Brain microvascular endothelial cell (primary cell): ENCODE measurements at places on chromosomes 1 and 21.

DNA sequence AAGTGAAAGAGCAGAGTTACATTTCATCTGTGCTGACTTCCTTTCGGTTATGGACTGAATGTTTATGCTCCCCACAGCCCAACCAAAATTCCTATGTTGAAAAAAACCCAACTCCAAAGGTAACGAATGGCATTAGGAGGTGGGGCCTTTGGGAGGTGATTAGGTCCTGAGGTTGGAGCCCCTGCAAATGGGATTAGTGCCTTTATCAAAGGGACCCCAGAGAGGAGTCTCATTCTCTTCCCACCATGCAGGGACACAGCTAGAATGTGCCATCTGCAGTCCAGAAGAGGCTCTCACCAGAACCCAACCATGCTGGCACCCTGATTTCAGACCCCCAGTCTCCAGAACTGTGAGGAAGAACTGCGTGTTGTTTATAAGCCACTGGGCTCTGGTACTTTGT lies 199.3 kb downstream of the TOMM20 start:
- no peak for DNase-seq

- no peak for DNase-seq
Measured at GRCh38 chr21:37525810-37526209, 159.2 kb downstream of the DYRK1A start.

GRCh38 chr1:218367118-218367517 lies 22.0 kb downstream of the TGFB2 start:
- DNase-seq = no peak

- no peak for DNase-seq
Measured at GRCh38 chr1:61224609-61225008, 142.2 kb downstream of the NFIA start.

- DNase-seq = no peak
Measured at GRCh38 chr1:38786040-38786436, 73.5 kb downstream of the RRAGC start.

GRCh38 chr1:64701886-64702285 lies 43.0 kb upstream of the RAVER2 start:
- DNase-seq = no peak

- DNase-seq = no peak
Measured at GRCh38 chr1:223390618-223391017, 2.6 kb upstream of the CCDC185 start.

DNA sequence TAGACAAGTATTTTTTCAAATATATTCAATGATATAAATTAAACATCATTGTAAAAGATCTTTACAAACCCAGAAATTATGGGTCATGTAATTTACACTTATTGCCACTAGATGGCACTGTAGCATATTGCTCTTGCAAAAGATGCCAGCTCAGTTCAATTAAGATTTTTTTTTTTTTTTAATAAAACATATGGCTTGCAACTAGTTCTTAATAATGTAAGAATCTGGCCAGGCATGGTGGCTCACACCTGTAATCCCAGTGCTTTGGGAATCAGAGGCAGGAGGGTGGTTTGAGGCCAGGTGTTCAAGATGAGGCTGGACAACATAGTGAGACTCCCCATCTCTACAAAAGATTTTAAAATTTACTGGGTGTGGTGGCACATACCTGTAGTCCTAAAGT lies 49.4 kb upstream of the DESI2 start:
- peak; percentile 12 for DNase-seq

GRCh38 chr1:10553118-10553517 lies 78.4 kb downstream of the PEX14 start:
- DNase-seq = no peak

GRCh38 chr1:76142771-76143540 lies 68.4 kb downstream of the ST6GALNAC3 start:
- no peak for DNase-seq

DNA sequence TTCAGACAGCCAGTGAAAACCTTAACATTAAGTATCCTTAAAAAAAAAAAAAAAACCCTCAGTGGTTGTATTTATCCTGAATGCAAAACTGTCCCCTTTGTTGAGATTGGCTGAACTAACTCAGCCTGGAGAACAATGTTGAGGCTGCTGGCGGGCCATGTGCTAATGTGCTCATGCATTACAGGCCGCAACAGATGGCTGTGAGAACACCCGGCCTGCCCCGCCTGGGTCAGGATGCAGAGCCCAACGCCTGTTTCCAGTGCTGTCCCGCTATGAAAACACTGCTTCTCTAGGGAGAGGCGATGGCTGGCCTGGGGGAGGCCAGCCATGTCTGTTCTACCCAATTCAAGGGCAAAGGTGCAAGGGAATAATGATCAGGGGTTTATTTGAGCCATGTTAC lies 13.8 kb downstream of the OLIG2 start:
- DNase-seq = no peak

- DNase-seq = no peak
Measured at GRCh38 chr1:162368451-162368850, 8.2 kb downstream of the SPATA46 start.

DNA sequence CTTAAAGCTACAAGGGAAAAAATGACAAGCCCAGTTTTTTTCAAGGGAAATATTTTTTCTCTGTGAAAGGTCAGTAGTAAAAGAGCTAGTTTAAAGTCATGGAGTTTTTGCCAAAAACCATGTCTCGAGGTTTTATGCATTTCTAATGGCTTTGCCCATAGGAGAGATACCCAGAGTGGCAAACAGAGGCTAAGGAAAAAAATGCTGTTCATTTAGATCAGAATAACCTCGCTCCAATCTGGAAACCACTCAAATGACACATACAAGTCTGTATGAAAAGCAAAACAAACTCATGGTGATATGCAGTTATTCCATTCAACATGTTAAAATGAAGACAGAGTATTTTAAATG lies 36.9 kb upstream of the EDEM3 start:
- peak; percentile 18 for DNase-seq

GRCh38 chr1:213618094-213618493 lies 369.7 kb upstream of the PROX1 start:
- no peak for DNase-seq

DNA sequence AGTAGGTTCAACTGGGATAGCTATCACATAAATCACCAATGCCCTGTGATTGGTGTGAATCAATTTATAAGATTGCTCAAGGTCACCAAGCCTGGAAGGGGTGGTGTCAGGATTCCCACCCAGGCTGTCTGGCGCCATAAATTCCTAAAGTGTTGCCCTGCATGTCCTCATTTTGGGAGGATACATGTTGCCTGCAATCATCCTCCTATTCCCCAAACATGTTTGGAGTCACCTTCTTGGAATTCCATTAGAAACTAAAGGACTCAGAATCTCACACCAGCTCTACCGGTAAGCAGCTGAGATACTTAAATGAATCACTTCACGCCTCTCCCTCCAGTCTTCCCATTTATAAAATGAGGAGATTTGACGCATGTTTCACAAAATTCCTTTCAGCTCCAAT lies 54.1 kb upstream of the SLC45A1 start:
- DNase-seq = no peak
